Fibroblast of skin of left biceps (primary cell): ENCODE measurements at places on chromosomes 1 and 21.

DNA sequence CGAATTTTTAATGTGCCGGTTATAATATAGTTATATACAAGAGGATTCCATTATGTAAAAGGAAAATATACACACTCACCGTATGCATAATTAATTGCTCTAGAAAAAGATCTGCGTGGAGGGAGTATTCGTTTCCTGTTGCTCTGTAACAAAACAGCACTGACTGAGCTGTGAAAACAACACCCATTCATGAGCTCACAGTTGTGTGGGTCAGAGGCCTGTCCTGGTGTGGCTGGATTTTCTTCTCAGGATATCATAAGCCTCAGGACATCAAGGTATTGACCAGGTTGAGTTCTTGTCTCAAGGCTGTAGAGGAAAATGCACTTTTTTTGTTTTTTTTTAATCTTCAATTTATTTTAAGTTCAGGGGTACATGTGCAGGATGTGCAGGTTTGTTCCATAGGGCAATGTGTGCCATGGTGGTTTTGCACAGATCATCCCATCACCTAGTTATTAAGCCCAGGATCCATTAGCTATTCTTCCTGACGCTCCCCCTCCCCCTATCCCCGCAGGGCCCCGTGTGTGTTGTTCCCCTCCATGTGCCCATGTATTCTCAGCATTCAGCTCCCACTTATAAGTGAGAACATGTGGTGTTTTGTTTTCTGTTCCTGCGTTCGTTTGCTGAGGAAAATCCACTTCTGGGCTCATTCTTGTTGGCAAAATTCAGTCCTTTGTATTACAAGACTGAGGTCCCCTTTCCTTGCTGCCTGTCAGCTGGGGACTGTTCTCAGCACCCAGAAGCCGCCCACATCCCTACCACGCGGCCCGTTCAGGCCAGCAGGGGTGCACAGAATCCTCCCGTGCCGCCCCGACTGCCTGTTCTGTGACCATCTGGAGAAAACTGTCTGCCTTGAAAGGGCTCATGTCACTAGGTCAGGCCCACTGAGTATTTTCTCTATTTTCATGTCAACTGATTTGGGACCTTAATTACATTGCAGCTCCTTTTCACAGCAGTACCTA lies 87.4 kb upstream of the ERRFI1 start:
- DNase-seq: no peak

DNA sequence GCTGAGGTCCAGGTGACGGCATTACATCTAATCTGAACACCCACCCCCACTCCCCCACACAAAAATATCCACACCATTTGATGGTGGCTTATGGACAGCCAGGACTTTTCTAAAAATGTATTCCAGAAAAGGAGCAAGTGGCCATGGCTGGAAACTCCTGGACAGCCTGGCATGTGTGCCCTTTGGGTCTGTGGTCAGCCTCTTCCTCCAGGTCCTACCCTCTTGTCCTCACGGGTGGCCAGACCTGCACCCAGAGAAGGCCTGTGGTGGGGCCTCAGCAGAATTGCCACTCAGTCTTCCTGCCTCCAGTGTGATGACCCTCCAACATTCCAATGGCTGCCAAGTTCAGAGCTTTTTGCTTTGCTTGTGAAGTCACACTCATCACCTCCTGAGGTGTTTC lies 600.6 kb downstream of the AJAP1 start:
- DNase-seq: no peak

GRCh38 chr1:209587789-209588188 lies 4.3 kb downstream of the CAMK1G start:
- no peak for DNase-seq

DNA sequence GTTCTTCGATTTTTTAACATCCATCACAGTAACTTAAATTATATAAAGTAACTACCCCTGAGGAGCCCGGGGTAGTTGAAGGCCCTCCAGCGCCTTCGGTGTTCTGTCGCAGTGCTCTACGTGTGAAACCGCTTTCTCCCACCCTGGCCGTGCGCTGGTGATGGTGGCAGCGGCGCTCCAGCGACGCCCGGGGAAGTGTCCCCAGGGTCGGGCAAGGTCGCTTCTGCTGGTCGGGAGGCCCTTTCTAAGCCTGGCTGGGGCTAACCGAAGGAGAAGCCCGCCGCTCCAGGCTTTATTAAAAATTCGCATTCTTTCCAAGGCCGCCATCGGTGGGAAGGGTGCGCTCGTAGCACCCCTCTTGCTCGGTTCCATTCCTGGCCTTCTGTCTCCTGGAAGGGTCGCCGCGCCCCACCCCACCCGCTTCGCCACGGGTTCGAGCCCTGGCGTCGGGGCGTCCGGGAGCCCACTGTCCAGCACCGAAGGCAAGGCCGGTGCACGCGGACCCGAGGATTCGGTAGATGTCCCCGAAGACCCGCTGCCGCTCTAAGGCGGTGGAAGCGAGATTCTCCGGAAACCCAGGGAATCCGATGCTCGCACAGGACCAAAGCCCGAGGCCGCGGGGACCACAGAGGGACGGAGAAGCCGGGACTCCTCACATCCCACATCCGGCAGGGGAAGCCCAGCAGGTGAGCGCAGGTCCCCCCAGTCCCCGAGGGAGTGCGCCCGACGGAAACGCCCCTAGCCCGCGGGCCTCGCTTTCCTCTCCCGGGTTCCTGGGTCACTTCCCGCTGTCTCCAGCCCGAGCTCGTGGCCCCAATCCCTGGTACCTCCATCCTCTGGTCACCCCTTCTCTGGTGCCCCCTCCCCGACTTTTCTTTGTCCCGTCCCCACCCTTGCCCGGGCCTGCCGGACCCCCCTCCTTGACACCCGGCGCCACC lies 685 bp upstream of the RIPPLY3 start:
- no peak for DNase-seq

DNA sequence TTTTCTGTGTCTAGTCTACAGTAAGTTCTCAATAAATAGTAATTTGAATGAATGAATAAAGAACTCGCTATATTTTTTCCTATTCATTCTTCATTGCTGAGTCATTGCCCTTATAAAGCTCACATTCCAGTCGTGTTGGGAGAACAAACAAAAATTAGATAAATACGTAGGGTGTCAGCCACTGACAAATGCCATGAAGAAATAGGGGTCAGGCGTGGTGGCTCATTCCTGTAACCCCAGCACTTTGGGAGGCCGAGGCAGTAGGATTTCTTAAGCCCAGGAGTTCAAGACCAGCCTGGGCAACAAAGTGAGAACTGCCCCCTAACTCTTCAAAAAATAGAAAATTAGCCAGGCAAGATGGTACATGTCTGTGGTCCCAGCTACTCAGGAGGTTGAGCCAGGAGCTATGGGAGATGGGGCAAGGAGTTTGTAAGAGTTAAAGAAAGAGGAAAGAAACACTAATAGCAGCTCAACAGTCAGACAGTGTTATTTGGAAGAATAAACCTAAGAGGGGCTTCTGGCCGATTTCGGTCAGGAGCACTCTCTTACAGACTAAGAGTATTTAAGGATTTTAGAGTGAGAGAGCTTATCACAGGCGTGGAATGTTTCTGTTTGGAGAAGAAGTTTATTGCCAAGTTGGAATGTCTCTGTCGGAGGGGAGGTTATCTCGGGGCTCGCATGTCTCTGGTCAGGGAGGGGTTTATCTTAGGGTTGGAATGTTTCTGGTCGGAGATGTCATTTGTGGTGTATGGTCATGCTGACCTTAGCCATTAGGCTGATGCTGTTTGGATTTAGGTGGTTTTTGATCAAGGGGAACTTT lies 1.8 kb upstream of the CHML start:
- DNase-seq: no peak
